ENCODE measurements at places on chromosomes 16 and 17.

DNA sequence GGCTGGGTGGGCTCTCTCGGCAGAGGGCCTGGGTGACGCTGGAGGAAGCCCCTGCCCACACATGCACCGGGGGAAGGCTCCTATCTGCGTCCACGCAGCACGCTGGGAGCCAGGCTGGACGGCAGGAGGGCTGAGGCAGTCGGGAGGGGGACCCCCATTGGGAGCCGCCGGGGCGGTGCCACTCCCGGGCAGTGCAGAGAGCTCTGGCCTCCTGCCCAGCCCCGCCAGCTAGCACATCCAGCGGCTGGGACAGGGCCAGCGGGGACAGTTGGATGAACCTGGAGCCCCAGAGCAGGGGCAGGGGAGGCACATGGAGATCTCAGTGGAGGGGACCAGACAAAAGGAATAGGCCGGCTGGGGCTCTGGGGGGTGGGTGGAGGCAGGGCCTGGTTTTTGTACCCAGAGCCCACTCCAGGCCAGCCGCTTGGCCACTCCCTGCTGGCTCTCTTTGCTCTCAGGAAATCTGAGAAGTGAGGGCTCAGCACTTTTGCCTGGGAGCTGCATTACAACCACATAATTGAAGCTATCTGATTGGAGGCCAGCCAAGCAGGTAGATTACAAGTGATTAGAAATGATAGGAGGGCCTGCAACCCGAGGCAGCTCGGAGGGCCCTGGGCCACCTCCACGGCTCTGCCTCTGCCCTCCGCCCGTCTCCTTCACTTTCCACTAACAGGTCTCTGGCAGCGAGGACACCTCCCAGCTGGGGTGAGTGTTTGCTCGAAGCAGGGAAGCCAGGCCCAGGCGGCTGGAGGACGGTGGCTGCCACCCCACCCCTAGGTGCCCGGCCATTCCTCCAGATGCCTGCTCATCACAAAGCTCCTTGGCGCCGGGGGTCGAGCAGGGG is 40.1 kb downstream of the ENGASE start:
- DNase-seq, result peak; percentile 64

GRCh38 chr16:49281480-49281842 is at the start of gene CBLN1:
Gene CBLN1, minus strand, starts transcription at chr16:49281838. Its CDS starts 373 bp downstream, at chr16:49281465.
- DNase-seq, result no peak

DNA sequence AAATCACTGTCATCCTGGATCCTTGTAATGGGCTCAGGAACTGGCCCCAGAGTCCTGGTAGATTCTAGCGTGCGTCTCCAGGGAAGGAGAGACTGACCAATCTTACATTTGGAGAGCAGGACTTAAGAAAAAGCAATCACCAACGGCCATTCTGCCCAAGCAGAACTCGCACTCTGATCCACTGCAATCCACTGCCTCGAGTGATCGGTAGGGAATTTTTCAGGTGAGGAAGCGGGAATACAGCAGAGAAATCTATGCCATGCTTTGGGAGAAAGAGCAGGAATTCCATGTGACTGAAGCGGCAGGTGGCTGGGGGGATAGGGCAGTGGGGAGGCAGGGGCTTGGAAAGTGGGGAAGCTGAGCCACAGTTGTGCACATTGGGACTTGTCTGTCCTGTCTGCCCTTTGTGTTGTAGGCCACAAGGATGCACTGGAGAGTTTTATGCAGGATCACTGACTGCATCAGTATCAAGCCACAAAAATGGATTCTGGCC is 143.9 kb upstream of the HS3ST2 start:
- DNase-seq, result no peak

GRCh38 chr16:3706253-3707012 is 10.9 kb downstream of the TRAP1 start:
- DNase-seq, result no peak

GRCh38 chr16:71467810-71468209 is 5.8 kb upstream of the ZNF23 start:
- DNase-seq, result no peak

- no peak for DNase-seq
Measured at GRCh38 chr17:73261617-73261951, at the start of gene CPSF4L. Gene CPSF4L, minus strand, starts transcription at chr17:73261880. Its CDS starts 62 bp downstream, at chr17:73261818.

- DNase-seq, result no peak
Measured at GRCh38 chr17:72987166-72987565, 105.3 kb downstream of the SLC39A11 start.

GRCh38 chr17:78774453-78774852 is 7.6 kb downstream of the CYTH1 start:
- DNase-seq, result no peak

DNA sequence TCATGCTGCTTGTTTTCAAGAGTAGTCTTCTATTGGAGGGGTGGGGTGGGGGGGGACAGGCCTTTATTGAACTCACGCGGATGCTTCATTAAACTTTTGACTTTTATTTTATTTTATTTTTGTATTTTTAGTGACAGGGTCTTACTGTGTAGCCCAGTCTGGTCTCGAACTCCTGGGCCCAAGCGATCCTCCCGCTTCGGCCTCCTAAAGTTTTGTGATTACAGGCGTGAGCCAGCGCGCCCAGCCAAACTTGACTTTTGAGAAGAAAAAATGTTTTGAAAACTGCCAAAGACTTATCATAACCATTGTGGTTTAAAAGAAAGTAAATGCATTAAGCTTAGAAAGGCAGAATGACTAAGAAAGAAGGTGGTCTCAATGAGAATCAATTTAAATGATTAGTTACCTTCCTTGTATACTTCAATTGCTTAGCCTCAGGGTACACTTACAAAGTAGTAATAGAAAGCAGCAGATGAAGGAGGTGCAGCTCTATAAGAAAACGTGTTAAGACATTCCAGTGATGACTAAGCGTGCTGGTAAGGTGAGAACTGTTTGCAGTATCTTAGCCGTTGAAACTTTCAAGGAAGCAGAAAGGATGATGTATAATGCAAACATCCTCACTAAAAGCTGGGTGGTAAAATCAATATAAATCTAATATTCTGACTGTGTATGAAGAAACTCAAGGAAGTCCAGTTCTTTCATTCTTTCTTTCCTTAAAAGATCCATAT is 1.2 kb downstream of the AP2B1 start:
- DNase-seq, result no peak

DNA sequence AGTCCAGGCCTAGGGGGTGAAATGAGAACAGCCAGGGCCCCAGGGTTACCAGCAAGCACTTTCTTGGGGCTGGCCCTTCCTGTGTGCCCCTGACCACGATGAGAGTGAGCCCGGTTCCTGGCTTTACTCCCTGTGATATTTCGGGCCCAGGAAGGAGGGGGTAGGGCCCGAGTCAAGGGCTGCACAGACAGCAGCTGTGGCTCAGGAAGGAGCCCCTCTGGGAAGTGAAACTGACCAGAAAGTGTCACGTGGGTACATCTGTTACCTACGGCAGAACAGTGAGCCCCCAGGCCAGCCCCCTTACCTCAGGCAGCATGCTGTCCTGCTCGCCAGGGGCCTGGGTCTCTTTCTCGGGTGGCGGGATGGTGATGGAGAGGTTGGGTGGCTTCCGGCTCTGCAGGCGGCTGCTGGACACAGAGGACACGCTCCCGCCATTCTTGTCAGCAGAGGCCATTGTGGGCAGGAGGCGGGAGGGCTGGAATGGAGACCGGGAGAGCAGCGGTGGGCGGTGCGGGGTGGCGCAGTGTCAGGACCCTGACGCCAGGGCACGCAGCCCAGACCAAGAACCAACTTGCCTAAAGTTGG is 13.8 kb downstream of the AANAT start:
- DNase-seq, result peak; percentile 68

DNA sequence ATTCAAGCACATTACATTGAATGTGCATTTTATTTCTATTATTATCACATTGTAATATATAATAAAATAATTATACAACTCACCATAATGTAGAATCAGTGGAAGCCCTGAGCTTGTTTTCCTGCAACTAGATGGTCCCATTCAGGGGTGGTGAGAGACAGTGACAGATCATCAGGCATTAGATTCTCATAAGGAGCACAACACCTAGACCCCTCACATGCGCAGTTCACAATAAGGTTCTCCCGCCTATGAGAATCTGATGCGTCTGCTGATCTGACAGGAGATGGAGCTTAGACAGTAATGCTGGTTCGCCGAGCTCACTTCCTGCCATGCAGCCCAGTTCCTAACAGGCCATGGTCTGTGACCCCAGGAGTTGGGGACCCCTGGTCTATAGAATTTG is 96.7 kb upstream of the RBBP6 start:
- no peak for DNase-seq

DNA sequence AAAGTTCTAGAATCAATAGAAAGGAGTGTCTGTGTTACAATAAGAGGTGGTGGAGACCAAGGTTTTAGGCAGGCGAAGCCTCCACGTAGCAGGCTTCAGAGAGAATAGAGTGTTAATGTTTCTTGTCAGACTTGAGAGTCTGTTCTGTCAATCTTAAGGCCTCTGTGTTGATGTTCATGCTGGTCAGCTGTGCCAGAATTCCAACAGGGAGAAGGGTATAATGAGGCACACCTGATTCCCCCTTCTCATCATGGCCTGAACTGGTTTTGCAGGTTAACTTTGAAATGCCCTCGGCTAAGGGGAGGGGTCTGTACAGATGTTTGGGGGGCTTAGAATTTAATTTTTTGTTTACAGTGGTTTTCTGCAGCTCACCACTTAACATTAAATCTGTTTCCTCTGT is 46.0 kb downstream of the RNF112 start:
- no peak for DNase-seq

- DNase-seq, result no peak
Measured at GRCh38 chr16:50940275-50940854, 198.5 kb downstream of the CYLD start.

GRCh38 chr16:70494202-70494770 is 29.1 kb downstream of the COG4 start:
- DNase-seq, result no peak

DNA sequence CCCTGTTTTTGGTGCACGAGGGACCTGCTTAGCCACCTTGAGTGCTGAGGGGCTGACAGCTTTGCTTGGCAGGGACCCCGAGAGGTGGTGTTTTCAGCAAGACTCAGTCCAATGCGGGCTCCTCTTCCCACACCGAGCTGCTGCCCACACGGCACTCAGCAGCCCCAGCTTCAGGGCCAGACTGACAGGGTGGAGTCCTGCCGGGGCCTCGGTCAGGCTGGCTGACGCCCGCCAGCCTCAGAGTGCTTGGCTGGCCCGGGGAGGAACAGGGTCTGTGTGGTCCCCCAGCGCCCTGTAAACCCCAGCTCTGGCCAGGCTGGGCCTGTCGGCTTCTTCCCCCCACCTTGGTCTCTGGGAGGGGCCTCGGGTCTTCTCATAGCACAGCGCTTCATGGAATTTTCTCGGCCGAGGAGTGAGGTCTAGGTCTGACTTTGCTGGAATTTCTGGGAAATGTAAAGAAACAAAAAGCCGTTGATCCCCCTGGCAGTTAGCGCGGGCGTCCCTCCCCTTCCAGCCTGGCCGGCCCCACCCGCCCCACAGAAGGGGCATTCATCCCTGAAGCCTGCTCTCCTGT is 2.6 kb downstream of the SOX8 start:
- DNase-seq, result no peak

DNA sequence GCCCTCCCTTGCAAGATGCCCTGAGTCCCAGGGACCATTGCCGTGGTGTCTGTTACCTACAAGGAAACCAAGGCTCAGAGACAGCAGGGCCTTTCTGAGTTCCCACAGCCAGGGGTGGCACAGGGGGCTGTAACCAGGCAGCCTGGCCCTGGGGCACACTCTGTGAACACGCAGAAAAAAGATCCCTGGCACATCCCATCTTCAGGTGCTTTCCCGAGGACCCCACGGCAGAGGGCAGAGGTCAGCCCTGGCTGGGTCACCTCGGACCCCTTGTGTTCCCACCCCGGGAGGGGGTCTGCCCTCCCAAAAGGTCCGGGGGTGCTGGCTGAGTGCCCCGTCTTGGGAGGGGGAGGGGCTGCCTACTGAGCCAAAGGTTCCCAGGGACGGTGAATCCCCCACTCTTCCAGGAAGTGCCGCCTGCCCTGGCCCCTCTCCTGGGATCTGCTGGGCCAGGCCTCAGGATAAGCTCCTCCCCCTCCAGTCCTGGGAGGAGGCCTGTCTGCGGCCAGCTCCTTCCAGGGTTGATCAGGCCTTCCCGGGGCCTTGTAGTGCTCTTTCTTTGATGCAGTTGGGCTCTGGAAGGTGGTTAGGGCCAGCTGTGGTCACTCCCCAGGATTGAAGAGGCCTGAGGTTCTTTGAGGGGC is 8.1 kb downstream of the GLIS2 start:
- peak; percentile 40 for DNase-seq

- DNase-seq, result no peak
Measured at GRCh38 chr16:53998024-53998810, 288.4 kb downstream of the IRX3 start.

- DNase-seq, result no peak
Measured at GRCh38 chr16:70601576-70602575, 44.5 kb upstream of the IL34 start.

DNA sequence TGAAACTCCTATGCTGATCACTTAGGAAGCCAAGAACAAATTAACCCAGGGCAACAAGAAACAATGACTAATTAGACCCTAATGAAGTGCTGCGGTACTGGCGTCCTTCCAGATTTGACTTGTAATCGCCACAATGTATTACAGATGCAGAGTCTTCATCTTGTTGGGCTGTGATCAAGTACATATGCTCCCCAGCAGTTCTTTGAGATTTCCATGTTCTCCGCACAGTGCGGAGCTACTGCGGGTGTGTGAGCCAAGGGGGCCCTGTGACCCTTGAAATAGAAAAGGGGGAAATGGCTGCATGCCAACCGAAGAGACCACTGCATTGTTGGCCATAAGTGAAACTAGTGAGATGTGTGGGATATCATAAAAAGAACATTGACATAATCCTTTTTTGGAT is 469.9 kb downstream of the MAF start:
- no peak for DNase-seq

DNA sequence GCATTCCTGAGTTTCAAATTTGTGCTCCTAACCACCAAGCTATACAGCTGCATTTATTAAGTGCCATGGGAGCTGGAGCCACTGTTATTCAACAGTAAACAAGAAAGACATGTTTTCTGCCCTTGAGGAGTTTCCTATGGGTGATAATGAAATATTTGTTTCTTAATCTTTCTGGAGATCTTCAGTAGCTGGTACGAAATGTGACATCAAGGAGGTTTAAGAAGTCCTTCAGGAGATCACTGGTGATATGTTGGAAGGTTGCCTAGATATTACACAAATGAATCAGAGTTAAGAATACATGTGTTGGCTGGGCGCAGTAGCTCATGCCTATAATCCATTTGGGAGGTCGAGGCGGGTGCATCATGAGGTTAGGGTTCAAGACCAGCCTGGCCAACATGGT is 14.9 kb downstream of the RHOT1 start:
- no peak for DNase-seq

- DNase-seq, result no peak
Measured at GRCh38 chr17:46039592-46040186, 40.6 kb downstream of the STH start.

DNA sequence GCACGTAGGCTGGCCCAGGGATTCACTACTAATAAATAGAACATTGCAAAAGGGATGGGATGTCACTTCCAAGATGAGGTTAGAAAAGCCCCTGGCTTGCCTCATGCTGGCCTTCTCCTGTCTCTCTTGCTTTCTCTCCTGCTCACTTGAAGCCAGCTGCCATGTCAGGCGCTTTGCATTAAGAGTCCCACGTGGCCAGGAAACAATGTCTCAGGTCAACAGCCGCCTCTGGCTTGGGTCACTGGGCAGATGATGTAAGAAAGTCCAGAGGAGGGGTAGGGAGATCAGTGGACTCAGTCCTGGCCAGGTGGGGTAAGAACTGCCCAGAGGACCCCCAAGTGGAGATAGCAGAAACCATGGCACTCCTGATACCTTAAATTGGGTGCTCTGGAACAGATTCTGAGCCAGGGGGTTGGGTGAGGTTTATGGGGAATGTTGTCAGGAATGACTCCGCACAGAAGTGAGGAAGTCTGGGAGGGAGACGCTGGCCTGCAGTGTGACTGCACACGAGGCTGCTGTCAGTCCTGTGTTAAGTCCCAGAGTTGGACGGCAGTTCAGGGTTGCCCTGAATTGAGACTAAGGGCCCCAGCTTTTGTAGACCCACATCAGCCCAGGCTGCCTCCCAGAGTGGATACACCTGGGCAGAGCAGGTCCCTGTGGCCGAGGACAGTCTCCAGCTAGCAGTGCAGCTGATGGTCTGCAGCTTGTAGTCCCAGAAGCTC is 17.7 kb downstream of the C16orf82 start:
- DNase-seq, result no peak
